ENCODE measurements at places on chromosomes 13 and 19.

DNA sequence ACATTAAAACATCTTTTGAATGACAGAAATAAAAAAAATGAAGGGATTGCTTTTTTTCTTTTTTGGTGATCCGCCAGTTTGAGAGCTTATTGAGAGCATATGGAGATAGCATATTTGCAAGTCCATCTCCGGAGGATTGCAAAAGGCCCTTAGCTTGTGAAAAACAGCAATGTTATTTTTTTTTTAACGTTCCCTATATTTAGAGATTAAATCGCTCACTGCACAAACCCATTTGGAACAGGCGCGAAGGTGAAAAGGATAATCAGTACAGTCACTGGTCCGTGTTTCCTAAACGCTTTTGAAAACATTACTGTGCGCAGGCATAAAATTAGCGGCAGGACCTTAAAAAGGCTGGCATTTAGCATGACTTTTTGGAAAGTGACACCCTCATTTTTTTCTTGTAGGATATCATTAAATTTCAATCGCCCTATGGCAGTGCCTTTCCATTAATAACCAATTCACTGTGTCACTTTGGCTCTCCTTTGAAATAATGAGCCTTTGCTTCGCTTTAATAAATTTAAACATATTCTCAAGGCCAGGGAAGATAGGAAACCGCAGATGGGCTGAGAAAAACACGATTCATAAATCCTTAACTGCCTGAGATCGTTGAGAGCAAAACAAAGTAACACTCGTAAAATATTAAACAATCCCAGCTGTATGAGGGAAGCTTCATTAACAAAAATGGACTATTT is 342.2 kb downstream of the DACH1 start:
- DNase-seq: no peak

DNA sequence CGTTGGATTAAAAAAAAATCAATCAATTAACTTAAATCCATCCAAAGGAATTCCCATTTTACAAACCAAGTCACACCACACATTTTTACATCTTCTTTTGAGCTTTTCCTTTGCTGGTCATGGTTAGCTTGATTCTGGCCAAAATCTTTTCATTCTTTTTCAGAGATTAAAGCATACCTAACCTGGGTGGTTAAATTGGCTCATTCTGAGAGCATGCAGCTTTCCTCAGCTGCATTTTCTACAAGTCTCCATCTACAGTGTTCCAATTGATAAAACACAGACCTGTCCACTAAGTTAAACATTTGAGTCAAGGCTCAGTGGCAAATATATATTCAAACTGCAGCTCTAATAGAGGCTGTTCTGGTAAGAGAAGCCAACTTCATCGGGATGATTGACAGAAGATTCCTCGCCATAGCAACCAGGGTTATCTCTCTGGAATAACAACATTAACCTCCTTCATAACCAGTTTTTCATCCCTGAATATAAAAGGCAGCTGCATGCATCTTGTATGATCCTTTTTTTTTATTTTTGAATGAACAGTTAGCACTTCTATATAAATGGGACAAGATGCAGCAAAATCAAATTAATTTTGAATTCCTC is 106.2 kb downstream of the DNAJC15 start:
- peak; percentile 56 for DNase-seq

DNA sequence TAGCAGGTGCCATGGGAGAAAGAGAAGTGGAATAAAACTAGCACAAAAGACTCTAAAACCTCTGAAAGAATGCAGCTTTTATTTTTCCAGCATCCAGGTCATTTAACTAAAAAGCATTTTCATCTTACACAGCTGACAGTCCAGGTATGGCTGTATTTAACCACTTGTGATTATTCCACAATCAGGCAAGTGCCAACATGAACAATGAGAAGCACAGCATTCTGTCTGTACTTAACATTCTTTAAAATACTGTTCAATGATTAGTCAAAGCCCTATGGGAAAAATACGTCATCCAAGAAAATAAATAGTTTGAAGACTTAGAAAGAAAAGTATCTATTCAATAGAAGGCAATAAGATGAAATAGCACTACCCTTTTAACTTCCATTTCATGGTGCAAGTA is 246.9 kb downstream of the LIG4 start:
- no peak for DNase-seq

DNA sequence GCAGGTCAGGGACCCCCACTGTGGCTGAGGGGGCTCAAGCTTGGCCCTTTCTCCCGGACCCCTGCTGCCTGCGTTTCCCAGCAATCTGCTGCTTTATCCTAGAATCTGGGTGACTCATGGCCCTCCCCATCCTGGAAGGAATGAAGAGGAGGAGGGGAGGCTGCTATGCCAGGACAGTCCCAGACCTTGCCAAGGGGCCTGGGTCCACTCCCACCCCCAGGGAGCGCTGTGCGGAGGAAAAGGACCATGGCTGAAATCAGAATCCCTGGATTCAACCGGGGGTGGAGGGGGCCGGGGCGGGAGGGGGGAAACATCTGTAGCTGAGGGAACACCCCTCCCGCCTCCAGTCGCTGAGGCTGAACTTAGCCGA is 20.5 kb downstream of the ZNF114 start:
- no peak for DNase-seq

GRCh38 chr13:51044023-51044665 is 66.9 kb downstream of the C13orf42 start:
- no peak for DNase-seq

DNA sequence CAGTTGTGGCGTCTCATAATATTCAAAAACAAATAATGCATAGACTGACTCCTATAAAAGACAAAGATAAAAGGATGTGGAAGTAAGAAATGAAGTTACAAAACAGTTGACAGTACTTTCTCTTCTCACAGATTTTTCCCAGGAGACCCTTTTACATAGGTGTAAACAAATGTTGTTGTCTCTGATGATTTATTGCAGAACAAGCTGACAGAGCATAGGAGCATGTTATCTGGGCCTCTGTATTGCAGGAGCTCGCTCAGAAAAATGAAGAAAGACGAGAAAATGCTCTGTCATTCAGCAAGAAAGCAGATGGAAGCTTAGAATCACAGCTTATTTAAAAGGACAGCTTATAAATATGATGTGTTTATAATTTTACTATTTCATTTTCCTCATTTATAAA is 353.6 kb upstream of the GPC6 start:
- no peak for DNase-seq

GRCh38 chr13:98537740-98538139 is 39.2 kb downstream of the STK24 start:
- no peak for DNase-seq

GRCh38 chr19:5717215-5717935 is 2.6 kb downstream of the LONP1 start:
- DNase-seq: no peak

DNA sequence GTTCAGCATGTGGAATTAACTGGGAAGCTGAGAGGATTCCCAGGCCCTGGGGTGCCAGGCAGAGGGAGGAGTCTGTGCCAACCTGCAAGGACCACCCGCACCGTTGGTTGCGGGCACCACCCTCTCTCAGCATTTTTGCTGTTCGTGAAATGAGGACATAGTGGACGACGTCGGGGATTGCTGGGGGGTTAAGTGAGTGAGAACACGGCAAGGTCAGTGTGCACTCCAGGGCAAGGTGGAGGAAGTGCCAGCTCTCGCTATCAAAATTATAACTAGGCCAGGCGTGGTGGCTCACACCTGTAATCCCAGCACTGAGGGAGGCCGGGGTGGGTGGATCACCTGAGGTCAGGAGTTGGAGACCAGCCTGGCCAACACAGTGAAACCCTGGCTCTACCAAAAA is 2.2 kb downstream of the FXYD3 start:
- DNase-seq: no peak

GRCh38 chr13:40190641-40191100 is 475.8 kb downstream of the FOXO1 start:
- peak; percentile 88 for DNase-seq

GRCh38 chr19:35063940-35064818 is 22.7 kb downstream of the HPN start:
- DNase-seq: no peak

DNA sequence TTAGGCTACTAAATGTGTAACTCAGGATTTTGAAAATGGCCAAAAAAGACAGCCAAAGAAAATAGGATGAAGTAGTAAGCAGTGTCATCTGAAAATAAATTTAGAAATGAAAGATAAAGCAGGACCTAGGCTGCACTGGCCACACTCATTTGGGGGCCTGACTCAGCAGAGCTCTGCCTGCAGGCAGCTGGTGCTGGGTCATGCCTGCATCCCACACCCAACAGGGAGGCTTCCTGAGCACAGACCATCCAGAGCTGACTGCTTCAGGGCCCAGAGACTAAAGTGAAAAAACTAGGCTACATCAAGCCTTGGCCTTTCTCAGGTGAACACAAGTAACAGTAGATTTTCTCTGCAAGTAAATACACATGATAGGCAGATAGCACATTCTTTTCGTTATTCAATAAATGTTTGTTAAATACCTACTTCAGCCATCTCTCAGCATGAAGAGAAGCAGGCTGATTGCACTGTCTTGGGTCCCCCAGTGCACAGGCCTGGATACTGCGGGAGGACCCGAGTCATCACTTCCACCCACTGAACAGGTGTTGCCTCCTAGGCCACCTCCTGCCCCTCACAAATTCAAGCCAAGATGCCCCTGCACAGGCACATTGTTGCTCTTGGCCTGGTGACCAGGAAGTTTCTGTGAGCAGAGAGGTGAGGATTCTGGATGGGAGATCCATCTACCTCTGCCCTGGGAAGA is 284.0 kb downstream of the OXGR1 start:
- DNase-seq: no peak

- no peak for DNase-seq
These were observed 112.6 kb downstream of the KCTD12 start for GRCh38 chr13:76773448-76774094.

DNA sequence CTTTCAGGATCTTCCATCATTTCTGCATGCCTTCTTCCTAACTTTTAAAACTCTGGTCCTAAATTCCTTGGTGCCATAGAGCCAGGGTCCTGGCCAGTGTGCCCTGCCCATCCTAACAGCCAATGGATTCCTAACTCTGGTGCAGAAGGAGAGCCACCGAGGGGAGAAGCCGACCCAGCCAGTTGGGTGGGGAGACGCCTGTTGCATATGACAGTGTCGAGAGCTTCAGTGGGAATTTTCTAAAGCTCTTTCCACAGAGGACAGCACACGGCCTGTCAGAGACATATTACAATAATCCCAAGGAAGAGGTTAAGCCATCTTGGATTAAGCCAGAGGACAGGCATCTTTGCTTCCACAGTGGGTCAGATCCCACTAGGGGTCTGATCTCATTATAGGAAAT is 180.4 kb downstream of the ZNF536 start:
- no peak for DNase-seq

DNA sequence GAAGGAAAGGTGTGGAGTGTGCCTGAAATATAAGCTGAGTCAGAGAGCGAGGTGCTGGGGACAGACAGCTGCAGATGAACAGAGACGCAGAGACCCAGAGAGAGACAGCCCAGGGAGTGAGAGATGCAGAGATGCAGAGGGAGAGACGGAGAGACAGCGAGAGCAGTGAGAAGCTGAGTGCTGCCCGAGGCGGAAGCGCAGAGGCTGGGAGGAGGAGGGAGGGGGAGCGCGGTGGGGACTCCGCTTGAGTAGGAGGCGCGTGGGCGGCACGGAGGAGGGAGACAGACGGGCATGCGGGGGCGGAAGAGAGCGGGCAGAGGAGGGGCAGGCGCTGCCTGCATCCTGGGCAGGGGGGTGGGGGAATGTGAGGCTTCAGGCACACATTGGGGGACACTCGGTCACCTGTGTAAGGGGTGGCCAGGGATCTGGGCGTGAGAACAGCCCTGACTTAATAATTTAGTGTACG is 25.7 kb downstream of the SLC8A2 start:
- DNase-seq: peak; percentile 50

DNA sequence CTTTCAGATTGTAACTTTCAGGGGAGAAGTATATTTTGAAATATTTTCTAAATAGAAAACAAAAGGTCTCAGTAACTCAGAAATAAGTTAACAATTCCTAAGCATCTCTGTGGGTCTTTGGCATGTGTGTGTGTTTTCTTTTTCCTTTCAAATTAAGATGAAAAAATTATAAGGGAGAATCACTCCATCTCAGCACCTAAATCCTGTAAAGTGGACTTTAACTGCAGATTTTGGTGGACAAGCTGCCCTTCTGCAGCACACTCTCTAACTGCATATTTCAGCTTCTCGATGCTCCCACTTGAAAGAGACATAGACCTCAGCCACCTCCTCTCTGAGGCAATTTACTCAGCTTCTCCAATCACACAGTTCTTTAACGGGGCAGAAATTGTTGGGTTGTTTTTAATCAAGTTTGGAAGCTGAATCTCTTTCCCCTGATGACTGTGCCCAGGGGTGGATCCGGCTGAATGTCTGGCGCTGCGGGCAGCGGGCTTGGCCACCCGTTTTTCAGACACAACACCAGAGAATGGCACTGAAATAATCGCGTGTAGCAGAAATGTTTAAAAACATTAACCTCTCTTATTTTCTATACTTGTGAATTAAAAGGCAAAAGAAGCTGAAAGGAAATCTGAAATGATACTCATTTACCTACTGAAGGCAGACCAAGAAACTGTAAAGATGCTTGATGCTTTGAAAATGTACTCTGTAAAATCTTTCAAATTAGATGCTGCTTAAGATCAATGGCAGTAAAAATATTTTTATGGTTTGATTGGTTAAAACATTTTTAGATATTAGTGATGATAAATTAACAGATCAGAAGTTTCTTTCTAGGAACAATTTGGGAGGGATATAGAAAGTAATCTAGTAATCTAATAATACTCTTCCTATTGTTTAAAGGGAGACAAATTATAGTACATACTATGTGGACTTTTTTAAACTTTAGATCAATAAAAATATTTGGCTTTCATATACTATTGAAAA is 12.4 kb downstream of the ZIC2 start:
- no peak for DNase-seq
